Fibroblast of the aortic adventitia (primary cell): ENCODE measurements at places on chromosomes 11 and 22. TPM values are rescaled to one million over a fixed set of nuclear protein-coding genes. Genes with fewer than 3 reads are reported as not detected.

CBL gene
- total RNA-seq: 4.0 and 11.4 TPM in 2 replicates

RIBC2 gene
- total RNA-seq: 5.7 TPM in 1 of 2 replicates, not detected in the other

ACRV1 gene
- not detected in 2 replicates for total RNA-seq

UCP3 gene
- 0.54 TPM in 1 of 2 replicates, not detected in the other for total RNA-seq

OR2AG1 gene
- not detected in 2 replicates for total RNA-seq

SLC5A12 gene
- total RNA-seq: 0.09 TPM in 1 of 2 replicates, not detected in the other

OR4C3 gene
- total RNA-seq: not detected in 2 replicates

DEUP1 gene
- not detected in 2 replicates for total RNA-seq

DNAJB13 gene
- not detected in 2 replicates for total RNA-seq

FAM181B gene
- 0.25 TPM in 1 of 2 replicates, not detected in the other for total RNA-seq

FAM111B gene
- total RNA-seq: 0.41 and 42.9 TPM in 2 replicates

SLC5A4 gene
- not detected in 2 replicates for total RNA-seq

ANGPTL5 gene
- 0.09 and 0.90 TPM in 2 replicates for total RNA-seq

ZNF214 gene
- 2.9 and 5.2 TPM in 2 replicates for total RNA-seq

CD3E gene
- not detected in 2 replicates for total RNA-seq

IFITM5 gene
- not detected in 2 replicates for total RNA-seq

CHST1 gene
- total RNA-seq: 0.09 and 0.82 TPM in 2 replicates

MS4A2 gene
- total RNA-seq: 0.16 TPM in 1 of 2 replicates, not detected in the other

AGBL2 gene
- 0.90 and 1.4 TPM in 2 replicates for total RNA-seq

TTC36 gene
- total RNA-seq: 0.81 TPM in 1 of 2 replicates, not detected in the other

LMNTD2 gene
- 0.36 TPM in 1 of 2 replicates, not detected in the other for total RNA-seq

TCN2 gene
- 13.9 and 17.7 TPM in 2 replicates for total RNA-seq

RASSF10 gene
- not detected in 2 replicates for total RNA-seq

SCN4B gene
- under 0.01 and 0.25 TPM in 2 replicates for total RNA-seq

OR52E8 gene
- not detected in 2 replicates for total RNA-seq

BAIAP2L2 gene
- 3.2 and 6.0 TPM in 2 replicates for total RNA-seq

ART5 gene
- 0.81 and 3.4 TPM in 2 replicates for total RNA-seq

OR51A4 gene
- not detected in 2 replicates for total RNA-seq
